ENCODE measurements at places on chromosomes 5 and 9. TPM values are rescaled to one million over a fixed set of nuclear protein-coding genes. Genes with fewer than 3 reads are reported as not detected.
A peak's percentile ranks its signal among the peaks of the same experiment; 100 is the strongest.

SMIM33 gene
- total RNA-seq = not detected

TAF1L gene
- not detected for total RNA-seq

SH3TC2 gene
- total RNA-seq = 9.5 TPM

- peak; percentile 83 for DNase-seq
- no peaks in the 10 kb centered on the region for H3K27me3 ChIP-seq
- no peak overlapping the region for H3K4me3 ChIP-seq
Measured at GRCh38 chr9:122128007-122128968, 31.3 kb downstream of the NDUFA8 start.

GRCh38 chr5:108942701-108943100 lies 195.0 kb downstream of the FER start:
- H3K4me1 ChIP-seq = no peaks in the 10 kb centered on the region
- no peaks in the 10 kb centered on the region for H3K36me3 ChIP-seq
- H3K27me3 ChIP-seq = no peaks in the 10 kb centered on the region

- DNase-seq = no peak
- H3K27me3 ChIP-seq = no peaks in the 10 kb centered on the region
- H3K4me3 ChIP-seq = no peak overlapping the region
- no peaks in the 10 kb centered on the region for H3K4me1 ChIP-seq
- peaks cover 27% of the 10 kb centered on the region for H3K36me3 ChIP-seq
Measured at GRCh38 chr9:33458444-33458843, 11.1 kb upstream of the AQP3 start.

GRCh38 chr5:133775584-133776304 lies 163.4 kb upstream of the FSTL4 start:
- H3K4me3 ChIP-seq = no peak overlapping the region
- no peak overlapping the region for H3K27ac ChIP-seq
- no peak for DNase-seq
- peaks cover 3% of the 10 kb centered on the region for H3K4me1 ChIP-seq
- no peaks in the 10 kb centered on the region for H3K27me3 ChIP-seq

DNA sequence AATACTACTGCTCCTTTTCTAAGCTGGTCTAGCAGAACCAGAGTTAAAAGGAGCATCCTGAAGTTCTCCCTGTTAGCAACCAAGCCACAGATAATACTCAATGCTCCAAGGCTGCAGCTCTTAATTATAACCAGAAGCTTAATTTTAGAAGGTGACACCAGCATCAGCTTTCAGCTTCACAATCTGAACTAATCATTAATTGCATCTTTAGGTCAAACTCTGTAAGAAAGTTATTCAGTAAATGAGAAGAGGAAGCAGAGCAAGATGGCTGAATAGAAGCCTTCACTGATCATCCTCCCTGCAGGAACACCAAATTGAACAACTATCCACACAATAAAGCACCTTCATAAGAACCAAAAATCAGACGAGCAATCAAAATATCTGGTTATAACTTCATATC lies 38.5 kb downstream of the APBA1 start:
- no peak overlapping the region for H3K4me3 ChIP-seq
- H3K27ac ChIP-seq = no peak overlapping the region
- DNase-seq = no peak
- H3K27me3 ChIP-seq = no peaks in the 10 kb centered on the region
- no peaks in the 10 kb centered on the region for H3K36me3 ChIP-seq

- no peak overlapping the region for H3K27ac ChIP-seq
- H3K4me1 ChIP-seq = no peaks in the 10 kb centered on the region
- H3K27me3 ChIP-seq = no peaks in the 10 kb centered on the region
- H3K4me3 ChIP-seq = no peak overlapping the region
- DNase-seq = no peak
Measured at GRCh38 chr9:123020796-123021195, 12.7 kb upstream of the GPR21 start.

Data from heart left ventricle (tissue), 16 donors.